Stimulated activated CD8-positive, alpha-beta memory T cell treated with anti-CD3 and anti-CD28 coated beads, Interleukin-15, amount 100 ng/mL, for 1 hour (primary cell): ENCODE measurements at places on chromosomes 12 and 14.

GRCh38 chr12:53205747-53206419, 1.2 kb downstream of the ITGB7 start:
- DNase-seq, result no peak

GRCh38 chr12:79482323-79482722, 208.4 kb downstream of the PAWR start:
- no peak for DNase-seq

DNA sequence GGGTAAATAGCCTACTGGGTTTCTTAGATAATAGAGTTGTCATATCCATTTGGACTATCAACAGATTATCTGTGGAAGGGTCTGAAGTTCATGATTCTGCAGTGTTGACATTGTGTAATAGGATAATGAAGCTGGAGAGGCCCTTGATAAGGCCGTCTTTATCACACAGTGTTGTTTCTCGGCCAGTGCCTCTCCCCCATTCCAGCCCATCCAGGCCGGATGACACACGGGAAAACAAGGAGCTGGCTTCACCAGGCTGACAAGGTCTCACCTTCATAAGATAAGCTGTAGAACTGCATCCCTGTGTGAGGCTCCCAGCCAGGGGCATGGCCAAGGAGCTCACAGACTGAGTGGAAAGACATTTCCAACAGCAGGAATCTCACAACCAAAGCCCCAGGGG, 8.7 kb upstream of the EML1 start:
- DNase-seq, result no peak

DNA sequence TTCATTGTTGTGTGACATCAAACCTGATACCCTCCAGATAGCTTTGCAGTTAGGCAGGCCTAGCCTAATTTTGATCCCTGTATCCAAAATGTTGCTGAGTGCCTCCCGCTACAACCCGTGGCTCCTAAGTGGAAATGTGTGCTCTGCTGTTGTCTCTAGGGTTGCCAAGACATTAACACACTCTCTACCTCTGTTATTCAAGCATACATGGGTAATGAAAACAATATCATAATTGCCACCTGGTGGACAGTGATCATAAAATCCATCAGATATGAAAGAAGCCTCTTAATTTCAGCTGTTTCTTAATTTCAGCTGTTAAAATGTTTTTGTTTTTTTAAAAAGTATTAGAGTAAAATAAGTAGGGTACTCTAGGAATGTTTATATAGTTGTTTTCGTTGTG, 93.5 kb downstream of the PLEKHA5 start:
- no peak for DNase-seq

DNA sequence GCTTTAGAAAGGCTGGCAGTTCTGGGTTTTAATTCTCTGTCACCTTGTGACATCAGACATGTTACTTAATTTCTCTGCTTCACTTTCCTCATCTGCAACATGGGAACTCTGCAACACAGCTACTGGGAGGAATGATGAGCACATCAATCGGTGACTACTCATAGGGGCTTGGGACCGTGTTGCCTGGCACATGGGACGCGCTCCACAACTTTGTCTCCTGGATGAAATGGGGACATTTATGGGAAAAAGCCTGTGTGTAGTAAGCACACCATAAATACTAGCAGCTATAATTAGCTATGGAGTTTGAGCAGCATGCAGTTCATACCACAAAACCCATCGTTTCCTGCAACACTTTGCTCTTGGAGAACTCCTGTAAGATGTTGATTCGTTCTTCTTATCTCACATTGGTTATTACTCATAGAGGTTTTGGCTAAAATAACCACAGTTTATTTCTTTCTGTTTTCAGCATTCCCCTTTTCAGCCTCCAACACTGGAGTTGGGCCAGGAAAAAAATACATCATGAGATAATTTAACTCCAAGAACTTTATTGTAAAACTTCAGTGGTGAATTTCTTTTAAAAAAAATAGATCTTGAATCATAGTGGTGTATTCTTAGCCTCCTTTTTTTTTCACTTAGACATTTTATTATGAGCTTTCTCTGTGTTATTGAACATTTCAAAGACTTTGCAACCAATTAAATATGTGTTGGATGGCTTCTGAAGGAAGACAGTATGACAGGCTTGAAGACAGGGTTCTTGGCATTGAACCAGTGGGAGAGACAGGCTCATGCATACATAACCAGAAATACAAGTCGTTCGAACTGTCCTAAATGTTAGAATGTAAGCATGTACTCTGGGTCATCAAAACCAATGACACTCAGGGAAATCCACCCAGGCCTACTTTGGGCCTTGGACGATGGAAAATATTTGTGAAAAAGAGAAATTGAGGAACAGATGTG, 72.7 kb downstream of the RIN3 start:
- DNase-seq, result no peak

DNA sequence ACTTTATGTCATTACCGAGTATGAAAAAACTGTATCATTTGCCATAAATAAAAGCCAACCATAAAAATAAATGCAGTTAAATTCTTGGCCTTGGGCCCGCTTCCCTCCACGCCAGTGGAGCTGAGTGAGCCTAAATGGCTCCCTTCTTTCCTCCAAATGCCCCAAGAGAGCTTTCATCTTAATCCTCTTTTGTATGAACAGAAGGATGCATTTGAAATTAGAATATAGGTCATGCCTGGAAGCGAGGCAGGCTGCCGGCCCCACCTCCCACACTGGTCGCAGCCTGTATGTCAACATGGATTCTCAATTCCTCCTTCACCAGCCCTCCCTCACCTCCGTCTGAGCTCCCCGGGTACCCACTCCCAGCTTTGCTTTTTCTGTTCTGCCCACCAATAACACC, 245.7 kb downstream of the SLC15A4 start:
- DNase-seq, result no peak

- DNase-seq, result no peak
These were observed 2.4 kb upstream of the DGLUCY start for GRCh38 chr14:91111443-91111842.

DNA sequence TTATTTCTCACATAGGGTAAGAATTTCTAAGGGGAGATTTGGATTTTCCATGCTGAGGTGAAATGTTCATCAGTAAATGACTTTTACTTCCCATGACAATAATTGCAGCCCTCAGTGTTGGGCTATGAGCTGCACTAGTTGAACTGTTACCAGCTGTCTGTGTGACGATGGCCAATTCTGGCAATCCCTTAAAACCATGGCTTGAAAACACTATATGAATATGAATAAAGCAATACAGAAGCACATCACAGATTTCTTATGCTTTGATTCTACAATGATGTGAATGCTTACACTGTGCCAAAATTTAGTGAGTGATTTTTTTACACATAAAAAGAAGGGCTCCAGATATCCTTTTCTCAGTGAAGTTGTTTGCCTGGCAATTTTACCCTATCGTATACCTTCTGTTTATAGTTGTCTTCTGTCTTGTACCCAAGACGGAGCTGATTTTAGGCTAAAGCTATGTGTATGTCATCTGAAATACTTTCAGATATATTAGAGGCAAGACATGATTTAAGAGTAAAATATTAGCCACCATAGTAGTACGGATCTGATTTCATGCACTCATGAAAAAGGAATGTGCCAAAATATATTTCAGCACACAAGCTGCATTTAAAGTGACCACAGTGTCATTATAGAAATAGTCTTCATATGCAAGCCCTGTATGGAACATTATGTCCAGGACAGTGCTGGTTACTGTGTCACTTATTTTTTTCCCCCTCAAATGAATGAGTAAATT, 52.0 kb downstream of the SLC38A4 start:
- DNase-seq, result no peak

DNA sequence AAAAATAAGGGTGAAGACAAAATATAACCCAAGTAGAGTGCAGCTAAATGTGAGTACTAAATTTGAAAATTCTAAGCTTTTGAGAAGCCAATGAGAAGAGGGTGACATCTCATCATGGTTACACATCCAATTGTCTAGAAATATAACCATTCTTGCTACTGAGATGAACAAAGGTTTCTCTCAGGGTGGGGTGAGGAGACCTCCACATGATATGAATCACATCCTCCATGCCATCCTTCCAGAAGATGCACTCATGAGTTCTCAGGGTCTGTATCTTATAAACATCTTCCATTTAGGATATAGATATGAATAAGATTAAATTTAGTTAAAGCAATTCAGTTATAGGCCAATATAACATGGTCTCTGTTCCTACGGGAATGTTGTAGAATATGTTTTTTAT, 38.9 kb upstream of the E2F7 start:
- DNase-seq, result no peak

DNA sequence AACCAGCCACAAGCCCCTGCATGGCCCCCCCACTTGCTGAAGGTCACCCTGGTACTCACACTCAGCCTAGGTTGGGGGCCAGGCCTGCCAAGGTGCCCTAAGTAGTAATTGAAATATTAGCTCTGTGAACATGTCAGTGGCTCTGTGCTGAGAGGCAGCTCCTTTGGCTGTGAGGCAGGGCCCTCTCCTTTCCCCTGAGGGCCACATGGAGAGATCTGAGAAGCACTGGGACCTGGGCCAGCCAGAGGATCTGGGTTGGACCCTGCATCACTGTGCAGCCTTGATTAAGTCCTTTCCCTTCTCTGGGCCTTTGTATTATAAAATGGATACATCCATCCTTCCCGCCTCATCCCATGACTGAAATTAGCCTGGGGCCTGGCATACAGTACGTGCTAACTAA, 58.0 kb upstream of the FAM222A start:
- DNase-seq, result no peak

- DNase-seq, result no peak
These were observed 40.9 kb downstream of the TMEM30B start for GRCh38 chr14:61240206-61240605.

DNA sequence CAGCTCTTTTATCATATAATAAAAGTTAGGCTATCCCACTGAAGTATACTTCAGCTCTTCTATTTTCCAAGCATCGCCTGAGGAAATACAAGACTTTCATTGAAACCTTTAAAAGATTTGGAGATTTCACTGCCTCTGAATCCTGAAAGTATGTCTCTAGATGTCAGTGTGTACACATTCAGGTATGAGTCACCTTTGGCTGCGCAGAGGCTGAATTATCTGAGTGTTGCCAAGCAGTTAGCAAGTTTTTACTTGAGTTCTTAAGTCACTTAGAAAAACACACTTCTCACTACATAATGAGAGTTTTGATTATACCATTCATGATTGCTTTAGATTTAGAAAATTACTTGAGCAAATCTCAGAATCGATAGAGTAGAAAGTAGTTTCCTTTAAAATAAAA, 210.3 kb downstream of the TMTC2 start:
- no peak for DNase-seq

GRCh38 chr12:75042125-75042524, 167.5 kb downstream of the KCNC2 start:
- DNase-seq, result no peak

- no peak for DNase-seq
These were observed 19.8 kb downstream of the NR1H4 start for GRCh38 chr12:100493396-100494012.

GRCh38 chr12:53786411-53786810, 34.6 kb upstream of the CISTR start:
- no peak for DNase-seq

GRCh38 chr14:24425704-24426103, 3.8 kb downstream of the CBLN3 start:
- DNase-seq, result no peak

- DNase-seq, result no peak
These were observed 34.9 kb downstream of the PTPN21 start for GRCh38 chr14:88519907-88520306.

- no peak for DNase-seq
These were observed 1.3 kb upstream of the NCOR2 start for GRCh38 chr12:124568431-124569374.

DNA sequence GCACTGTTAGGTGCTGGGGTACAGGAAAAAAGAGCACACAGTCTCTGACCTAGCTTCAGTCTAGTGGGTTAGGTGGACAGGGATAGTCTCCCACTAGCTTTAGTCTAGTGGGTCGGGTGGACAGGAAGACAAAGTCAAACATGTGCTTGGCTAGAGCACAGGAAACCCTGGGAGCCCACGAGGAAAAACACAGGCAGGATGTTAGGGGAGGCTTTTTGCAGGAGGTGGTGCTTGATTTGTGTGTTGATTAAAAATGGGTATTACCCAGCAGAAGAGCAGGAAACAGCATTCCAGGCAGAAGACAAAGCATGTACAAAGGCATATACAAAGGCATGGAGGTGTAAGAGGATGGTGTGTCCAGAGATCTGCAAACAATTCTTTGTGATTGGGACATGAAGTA, 23.3 kb downstream of the SLC38A2 start:
- no peak for DNase-seq

DNA sequence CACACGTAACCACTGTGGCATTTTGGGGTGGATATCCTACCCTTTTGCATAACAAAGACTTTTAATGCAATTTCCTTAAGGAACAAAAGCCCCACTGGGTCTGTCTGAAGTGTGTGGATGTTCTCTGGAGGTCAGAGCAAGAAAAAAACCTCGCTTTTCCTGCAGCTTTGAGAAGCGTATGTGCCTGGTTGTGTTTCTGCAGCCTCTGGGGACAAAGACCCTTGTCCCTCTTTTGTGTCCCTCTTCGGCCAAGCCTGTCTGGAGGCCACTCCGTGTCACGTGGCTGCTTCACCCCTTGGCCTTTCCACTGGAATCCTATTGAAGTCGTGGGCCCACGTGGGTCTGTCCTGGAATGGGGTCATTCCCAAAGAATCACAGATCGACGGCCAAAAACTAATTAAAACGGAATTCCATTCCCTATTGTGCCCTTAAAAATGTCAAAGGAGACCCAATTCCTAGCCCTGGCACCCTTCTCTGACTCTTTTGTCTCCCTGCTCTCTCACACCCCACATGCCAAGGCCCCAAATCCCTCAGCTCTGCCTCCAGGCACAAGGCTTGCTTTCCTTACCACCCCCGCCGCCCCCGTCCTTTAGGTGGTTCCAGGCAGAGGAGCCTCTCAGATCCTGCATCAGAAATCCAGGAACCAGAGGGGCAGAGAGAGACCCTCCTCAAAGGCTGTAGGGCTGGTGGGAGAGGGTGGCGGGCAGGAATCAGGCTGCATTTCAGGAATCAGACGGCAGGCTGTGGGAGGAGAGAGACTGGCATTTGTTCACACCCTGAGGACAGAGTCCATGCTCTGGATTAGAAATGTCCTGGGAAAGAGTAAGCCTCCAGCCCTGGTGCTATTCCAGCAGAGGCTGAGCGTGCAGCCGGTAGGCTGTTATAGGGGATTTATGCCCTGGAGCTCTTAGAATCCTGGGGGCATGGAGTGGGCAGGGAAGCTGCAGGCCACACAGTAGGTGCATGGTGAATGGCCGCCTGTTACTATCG, 12.6 kb upstream of the CYP46A1 start:
- DNase-seq, result no peak

- no peak for DNase-seq
These were observed 2.3 kb downstream of the SLC25A29 start for GRCh38 chr14:100303925-100304324.

- no peak for DNase-seq
These were observed 3.8 kb upstream of the HIF1A start for GRCh38 chr14:61691495-61691894.
